ENCODE measurements at places on chromosomes 4 and X. TPM values are rescaled to one million over a fixed set of nuclear protein-coding genes. Genes with fewer than 3 reads are reported as not detected.

DNA sequence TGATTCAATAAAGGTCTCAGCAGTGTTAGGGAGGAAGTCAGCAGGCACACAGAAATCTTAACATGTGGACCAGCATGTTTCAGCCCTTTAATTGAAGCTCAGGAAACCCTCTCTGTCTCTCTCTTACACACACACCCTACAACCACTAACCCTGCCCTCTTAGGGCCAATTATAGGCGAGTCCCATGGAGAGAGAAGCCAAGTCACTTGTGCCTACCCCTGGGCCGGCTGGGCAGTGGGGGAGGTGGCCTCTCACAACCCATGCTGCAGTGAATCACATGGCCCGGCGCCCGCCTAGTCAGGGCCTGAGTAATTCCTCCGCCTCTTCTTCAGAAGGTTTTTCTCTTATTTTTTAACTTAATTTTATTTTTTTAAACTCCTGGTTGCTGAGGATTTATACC is 3.7 kb downstream of the FGD1 start:
- no peak overlapping the region for H3K4me3 ChIP-seq
- H3K27me3 ChIP-seq = no peaks in the 10 kb centered on the region

DNA sequence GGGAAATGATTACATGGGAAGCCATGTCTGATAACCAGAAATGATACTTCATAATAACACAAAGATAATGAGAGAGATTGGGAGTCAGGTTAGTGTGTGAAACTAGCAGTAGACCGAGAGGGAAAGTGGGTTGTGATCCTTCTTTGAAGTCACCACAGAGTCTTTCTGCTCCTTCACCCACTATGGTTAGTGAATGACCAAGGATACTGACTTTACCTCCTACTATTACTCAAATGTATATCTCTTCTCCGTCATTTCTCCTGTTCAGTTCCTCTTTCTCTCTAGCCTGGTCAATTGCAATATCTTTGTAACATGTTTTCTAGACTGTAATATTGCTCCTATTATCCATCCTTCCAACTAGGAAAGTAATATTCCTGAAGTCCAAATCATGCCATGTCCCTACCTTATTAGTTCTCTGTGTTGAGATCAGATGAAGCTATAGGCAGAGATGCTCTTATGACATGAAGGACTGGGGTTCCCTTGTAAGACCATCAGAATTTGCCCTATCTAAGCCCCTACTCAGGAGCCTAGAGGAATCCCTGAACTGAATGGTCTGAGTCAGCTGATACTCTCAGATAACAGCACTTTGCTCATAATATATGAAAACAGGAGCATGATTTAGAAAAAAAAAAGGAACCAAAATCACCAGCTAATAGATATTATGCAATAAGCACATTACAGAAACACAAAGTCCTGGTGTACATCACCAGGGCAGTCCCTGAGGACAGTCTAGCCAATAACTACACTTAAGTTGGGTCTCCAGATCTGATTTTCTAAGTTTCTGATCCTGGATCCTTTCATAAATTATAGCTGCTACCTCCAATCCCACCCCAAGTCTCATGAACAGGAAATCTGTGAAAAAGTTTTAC is 81.2 kb downstream of the SHROOM3 start:
- no peak overlapping the region for H3K4me3 ChIP-seq
- H3K36me3 ChIP-seq = no peaks in the 10 kb centered on the region
- DNase-seq = no peak
- no peaks in the 10 kb centered on the region for H3K4me1 ChIP-seq
- no peaks in the 10 kb centered on the region for H3K27me3 ChIP-seq

- peaks cover 72% of the 10 kb centered on the region for H3K4me1 ChIP-seq
- no peaks in the 10 kb centered on the region for H3K27me3 ChIP-seq
- DNase-seq = no peak
- H3K4me3 ChIP-seq = no peak overlapping the region
These were observed 11.3 kb downstream of the BLOC1S4 start for GRCh38 chr4:6727081-6727942.

GPR78 gene
- 0.07 TPM for total RNA-seq

TMEM150C gene
- total RNA-seq = 0.42 TPM

TCEAL6 gene
- not detected for total RNA-seq

All from HepG2 (cell line).